Activated CD8-positive, alpha-beta memory T cell treated with anti-CD3 and anti-CD28 coated beads for 1 hour (primary cell): ENCODE measurements at places on chromosomes 6 and 20.

DNA sequence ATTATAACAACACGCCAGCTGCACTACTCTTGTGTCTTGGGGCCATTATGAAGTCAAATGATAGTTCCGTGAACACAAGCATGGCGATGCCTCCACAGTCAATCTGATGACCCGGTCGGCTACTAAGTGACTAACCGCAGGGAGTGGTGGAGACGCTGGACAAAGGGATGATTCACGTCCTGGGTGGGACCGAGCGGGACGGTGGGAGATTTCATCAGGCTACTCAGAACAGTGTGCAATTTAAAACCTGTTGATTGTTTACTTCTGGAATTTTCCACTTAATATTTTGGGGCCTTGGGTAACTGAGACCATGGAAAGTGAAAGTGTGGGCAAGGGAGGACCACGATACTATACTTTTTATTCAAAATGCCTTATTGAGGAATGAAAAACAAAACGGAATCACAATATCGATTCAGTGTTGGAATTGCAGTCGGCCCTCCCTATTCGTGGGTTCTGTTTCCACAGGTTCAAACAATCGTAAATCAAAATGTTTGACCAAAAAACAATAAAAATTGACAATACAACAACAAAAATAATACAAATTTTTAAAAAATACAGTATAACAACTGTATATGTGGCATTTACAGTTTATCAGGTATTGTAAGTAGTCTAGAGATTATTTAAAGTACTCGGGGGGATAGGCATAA, 66.5 kb downstream of the MYLK4 start:
- DNase-seq = no peak

GRCh38 chr20:11582060-11582459, 335.6 kb upstream of the BTBD3 start:
- no peak for DNase-seq

DNA sequence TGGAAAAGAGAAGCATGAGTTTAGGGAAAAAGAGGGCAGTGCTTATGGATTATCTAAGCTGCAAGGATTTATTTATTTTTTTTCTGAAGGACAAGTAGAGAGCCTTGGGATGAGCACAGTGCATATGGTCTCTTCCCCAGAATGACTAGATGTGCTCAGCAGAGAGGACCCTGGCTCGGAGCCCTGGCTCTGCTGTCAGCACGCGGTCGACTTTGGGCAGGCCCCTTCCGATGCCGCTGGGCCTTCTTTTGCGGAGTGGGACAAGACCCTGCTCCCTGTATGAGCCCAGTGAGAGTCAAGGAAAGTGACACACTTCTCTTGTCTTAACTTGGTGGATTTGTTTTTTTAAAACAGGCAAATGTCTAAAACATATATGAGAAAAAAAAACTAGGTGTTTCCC, 51.4 kb downstream of the LRRC1 start:
- DNase-seq = no peak

- no peak for DNase-seq
These were observed 187.7 kb upstream of the MYLIP start for GRCh38 chr6:15941168-15941567.

DNA sequence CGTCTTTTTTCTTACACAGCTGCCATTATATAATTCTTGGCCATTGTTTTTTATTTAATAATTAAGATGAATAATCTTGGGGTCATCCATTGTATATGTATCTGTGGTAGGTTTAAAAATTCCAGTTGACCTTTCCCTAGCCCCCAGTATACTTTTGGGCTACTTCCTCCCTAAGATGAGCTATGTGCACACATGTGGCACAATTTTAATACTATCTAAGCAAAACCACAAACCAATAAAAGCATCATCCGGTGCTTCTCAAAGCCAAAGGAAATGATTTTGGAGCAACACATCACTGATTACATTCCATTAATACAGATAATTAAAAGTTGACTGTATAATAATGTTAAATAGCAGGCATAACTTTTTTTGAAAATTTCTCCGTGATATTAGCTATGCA, 161.2 kb downstream of the ATXN1 start:
- DNase-seq = no peak

DNA sequence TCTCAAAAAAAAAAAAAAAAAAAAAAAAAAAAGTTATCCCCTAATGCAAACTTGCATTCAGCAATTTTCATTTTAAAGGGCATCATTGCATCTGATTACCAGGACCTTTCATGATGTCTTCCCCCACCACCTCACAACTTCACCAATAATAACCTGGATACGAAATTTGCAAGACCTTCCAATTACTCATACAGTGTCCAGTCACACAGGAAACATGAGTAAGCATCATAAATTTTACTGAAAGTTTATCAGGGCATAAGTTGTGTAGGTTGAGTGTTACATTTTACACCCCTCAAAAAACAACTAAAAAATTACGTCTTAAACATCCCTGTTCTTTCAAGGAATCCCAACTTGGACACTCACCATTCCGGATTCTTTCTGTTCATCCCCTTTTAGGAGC, 79.1 kb upstream of the ANKEF1 start:
- DNase-seq = no peak

DNA sequence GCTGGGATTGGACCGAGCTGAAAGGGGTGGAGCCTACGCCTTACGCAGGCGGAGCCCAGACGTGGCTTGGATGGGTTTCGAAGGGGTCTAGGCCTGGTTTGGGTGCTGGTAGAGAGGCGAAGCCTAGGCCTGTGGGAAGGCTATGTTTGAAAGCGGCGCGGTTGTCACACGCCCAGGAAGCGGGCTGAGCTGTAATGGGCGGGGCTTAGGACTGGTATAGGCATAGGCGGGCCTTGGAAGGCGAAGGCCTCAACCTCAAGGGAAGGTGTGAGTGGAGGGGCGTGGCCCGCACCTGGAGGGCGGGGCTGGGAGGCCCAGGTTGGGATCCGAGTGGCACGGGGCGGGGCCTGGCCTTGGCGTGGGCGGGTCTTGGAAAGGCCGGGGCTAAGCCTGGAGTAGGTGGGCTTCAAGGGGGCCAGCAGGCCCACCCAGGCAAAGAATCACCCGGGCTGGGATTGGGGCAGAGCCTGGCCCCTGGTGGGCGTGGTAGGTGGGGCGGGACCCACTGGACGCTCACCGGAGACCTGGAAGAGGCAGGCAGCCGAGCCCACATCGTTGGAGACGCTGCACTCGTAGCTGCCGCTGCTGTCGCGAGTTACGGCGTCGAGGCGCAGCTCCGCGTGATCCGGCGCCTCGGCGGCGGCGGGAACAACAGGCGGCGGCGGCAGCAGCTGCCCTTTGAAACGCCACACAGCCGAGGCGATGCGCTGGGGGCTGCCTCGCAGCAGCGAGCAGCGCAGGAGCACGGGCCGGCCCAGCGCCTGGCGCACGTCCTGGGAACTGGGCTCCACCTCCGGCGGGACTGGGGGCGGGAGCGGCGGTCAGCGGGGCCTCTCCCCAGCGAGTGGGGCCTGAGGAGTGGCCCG, 49.0 kb downstream of the MDGA1 start:
- DNase-seq = no peak

DNA sequence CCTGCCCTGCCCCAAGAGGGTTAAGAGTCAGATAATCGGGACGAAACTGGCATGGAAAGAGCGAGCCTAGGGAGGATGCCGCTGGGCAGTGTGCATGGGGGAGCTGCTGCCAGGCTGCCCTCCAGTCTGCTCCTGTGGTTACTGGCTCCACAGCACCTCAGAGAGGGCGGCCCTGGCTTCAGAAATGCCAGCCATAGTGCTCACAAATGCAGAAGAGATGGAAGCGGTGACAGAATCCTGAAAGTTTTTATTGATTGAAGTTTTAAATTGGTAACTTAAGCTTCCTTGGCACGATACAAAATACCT, 57.9 kb downstream of the VAPB start:
- no peak for DNase-seq
